ENCODE measurements at places on chromosomes 1 and 21.

DNA sequence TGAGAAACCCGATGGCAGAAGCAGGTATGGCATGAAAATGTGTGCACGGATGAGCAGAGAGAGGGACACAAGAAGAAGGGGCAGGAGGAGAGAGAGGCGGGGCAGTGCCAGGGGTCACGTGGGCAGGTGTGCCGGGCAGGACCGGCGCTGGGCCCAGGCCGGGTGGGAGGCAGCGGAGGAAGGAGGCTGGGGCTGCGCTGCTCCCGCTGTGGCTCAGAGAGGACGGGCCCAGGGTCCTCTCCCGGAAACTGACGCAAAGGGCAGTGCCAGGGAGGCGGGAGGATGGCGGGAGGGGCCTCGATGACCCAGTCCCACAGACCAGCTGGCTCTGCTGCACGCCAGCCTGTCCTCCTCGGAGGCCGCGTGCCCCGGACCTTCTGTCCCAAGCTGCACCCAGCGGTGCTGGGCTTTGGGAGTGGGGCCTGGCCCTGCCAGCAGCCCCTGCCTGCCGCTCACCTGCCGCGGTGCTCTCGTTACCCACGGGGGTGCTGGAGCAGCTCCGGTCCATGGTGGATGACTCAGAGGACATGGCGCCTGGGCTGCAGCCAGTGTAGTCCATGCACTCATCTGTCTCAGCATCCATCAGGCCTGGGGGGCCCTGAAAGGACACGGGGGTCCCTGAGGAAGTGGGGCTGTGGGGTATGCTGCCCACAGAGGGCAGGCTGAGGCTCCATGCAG lies 153.9 kb downstream of the CASZ1 start:
- DNase-seq: no peak

DNA sequence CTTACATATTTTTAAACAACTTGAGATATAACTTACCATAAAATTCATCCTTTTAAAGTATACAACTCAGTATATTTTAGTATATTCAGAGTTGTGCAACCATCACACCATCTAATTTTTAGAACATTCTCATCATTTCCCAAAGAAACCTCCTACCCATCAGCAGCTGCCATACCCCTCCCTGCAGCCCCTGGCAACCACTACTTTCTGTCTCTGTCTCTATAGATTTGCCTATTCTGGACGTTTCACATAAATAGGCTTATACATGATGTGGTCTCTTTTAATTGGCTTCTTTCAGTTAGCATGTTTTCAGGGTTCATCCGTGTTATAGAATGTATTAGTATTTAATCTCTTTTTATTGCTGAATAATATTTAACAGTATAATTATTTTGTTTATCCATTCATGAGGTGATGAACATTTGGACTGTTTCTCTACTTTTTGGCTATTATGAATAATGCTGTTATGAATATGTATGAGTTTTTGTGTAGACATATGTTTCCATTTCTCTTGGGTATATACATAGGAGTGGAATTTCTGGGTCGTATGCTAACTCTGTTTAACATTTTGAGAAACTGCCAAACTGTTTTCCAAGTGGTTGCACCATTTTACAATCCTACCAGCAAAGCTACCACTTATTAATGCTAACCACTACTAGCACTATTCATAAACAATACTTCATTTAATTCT lies 29.5 kb downstream of the WDR26 start:
- no peak for DNase-seq

DNA sequence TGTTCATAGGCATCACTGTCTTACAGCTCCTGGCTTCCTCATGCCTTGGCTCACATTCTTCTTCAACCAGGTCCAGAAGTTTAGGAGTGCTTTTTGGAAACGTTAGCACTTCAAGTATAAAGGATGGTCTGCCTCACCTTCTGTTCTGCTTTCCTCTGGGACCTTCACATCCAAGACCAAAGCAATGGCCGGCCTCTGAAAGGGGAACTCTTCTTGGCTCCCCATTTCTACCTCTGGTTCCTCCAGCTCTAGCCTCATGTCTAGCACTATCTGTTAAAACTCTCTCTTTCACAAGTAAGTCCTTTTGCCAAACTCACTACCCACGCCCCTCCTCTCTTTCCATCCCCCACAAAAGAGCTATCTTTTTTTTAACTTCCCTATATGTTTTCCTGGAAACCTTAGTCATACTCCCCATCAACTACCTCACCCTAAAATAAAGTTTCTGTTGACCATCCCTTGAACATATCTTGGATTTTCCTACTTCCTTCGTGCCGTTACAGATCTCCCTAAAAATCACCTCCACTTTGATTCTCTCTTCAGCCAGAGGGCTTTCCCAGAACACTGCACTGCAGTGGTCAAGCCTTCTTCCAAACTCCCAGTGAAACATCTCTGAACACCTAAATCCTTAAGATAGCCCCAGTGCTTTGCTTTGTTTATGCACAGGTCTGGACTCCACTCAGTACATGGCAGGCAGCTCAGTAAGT lies 7.9 kb downstream of the SORT1 start:
- no peak for DNase-seq

GRCh38 chr1:107829036-107829770 lies 135.8 kb downstream of the VAV3 start:
- no peak for DNase-seq

DNA sequence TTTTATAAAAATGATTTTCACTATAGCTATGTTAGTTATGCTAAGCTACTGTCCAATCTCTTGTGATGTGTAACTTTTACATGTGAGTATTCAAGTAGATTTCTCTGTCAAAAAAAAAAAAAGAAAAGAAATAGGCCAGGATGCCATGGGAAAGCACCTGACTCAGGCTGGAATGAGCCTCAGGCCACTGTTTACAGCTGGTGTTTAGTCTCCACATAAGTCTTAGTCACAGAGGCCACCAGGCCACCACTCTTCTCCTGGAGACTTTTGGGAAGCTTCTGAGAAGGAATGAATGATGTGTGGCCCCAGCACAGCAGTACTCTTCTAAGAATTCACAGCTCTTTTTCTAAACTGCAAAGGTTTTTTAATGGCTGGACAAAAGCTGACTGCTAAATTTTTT lies 48.9 kb downstream of the CHML start:
- DNase-seq: no peak

DNA sequence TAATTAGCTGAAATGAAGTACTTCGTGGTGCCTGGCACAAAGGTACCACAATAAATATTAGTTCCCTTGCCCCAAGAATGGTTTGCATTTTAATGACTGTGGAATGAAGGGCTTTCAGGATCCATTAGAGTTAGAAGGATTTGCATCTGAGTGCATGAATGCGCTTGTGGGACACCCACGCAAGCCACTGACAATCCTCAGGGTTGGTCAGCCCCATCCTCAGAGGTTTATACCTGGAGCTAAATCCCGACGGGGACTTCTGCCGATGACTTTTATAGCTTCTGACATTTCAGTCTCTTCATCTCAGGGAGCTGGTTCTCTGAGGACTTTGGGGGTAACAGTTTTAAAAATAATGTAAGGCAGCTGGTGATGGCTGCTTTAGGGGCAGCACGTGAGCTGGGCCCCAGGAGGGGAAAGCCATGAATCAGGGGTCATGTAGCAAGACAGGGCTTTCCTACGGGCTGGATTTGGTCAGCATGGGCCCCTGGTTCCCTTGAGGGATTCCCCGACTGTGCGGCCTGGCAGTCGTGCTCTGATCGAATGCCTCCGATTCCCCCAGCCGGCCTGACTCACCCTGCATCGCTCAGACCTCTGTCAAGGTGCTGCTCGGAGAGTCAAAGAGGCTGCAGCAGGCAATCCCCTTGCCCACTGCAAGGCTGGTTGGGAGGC lies 20.8 kb upstream of the IL10 start:
- no peak for DNase-seq

DNA sequence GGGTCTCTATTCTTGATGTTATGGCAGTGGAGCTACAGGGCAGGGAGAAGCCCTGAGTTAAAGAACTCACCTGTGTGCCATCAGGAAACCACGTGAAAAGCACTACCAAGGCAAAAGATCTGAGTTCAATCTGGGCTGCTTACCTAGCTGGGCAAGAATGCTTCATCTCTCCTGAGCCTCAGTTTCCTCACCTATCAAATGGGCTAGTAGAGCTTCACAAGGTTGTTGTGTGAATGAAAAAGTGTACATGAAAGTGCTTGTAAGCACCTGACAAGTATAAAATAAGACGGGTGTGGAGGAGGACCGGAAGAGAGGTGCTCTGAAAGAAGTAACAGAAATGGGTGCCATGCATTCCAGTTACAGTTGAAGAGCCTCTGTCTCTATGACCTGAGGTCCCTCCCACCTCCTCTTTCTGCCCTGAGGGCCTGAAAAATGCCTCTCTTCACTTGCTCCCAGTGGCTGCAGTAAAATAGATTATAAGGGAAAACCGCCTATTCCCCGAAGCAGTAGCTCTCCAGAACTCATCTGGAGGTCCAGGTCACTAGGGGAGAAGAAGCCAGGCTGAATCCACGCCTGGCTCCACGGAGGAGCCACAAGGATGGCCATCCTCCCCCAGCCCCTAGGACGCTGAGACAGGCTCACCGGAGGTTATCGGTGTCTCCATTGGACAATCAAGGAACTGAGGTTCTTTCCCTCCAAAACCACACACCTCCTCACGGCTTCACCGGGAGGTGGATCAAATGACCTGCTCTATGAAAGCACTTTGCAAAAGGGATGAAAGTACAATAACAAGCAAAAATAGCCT lies 1.4 kb downstream of the GPR161 start:
- no peak for DNase-seq

GRCh38 chr1:112975336-112975735 lies 19.3 kb upstream of the SLC16A1 start:
- DNase-seq: no peak

GRCh38 chr1:215267495-215267894 lies 185.0 kb downstream of the KCNK2 start:
- DNase-seq: no peak

DNA sequence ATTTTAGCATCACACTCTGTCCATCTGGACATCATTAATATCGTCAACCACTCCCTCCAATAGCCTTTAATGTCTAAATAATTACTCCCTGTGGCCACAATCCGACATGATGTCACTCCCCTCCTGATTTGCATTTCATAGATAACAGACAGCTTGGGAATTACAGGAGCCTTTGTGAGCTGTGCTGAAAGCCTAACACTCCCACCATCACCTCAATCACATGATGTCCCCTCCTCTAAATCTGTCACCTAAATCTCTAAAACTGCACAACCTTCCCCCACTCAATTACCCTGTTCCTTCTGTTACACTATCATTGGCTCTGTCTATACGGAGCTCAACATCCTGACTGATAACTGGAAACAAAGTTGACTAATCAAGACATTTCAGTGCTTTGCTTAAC lies 14.3 kb downstream of the NHLH2 start:
- DNase-seq: no peak

DNA sequence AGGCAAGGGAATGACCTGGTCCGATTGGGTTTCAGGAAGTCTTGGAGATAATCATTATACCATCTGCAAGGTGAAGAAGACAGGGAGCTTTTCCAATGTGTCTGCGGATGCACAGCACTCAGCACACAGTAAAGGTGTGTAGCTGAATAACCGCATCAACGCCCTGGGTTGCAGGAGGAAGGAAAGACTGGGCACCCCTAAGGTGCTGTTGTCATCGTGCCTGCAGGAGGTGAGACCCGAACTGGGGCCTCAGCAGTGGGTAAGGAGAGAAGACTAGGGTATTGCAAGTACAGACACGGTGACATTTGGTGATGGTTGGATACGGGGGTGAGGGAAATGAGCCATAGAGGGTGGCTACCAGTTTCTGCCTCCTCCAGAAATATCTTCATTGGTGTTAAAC lies 1.1 kb upstream of the TRIM62 start:
- no peak for DNase-seq

DNA sequence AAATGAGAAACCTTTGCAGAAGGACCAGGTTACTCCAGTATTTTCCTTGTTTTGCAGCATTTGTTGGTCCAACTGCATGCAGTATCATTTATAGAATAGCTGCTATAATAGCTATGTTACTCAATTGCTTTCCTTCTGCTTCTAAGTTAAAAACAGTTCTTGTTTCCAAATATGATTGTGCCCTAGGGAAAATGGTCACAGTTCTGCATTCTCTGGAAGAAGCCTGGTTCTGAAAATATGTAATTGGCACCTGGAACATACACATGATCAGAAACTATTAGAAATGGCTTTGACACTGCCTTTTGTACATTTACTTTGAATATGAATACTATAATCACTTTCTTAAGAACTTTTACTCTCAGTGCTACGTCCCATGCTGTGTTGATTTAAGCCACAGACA lies 33.6 kb downstream of the HENMT1 start:
- DNase-seq: no peak

- no peak for DNase-seq
These were observed 423.5 kb downstream of the CAMTA1 start for GRCh38 chr1:7208647-7209180.

DNA sequence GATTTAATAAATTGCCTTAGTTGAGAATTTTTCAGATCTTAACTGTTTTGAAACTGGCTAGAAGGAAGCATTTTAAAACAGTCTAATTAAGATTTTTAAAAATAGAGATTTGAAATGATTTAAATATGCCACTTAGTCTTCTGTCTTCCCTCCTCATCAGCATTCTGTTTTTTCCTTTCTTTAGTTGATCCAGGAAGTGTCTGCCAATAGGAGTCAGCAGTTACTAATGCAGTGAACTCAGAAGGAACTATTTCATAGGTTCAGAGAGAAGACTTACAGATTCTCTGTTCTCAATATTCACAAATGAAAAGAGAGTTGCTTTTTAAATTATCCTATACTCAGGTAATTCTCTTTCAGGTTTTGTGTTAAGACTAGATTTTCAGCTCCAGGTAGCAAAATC lies 84.5 kb downstream of the RPS6KC1 start:
- DNase-seq: no peak

DNA sequence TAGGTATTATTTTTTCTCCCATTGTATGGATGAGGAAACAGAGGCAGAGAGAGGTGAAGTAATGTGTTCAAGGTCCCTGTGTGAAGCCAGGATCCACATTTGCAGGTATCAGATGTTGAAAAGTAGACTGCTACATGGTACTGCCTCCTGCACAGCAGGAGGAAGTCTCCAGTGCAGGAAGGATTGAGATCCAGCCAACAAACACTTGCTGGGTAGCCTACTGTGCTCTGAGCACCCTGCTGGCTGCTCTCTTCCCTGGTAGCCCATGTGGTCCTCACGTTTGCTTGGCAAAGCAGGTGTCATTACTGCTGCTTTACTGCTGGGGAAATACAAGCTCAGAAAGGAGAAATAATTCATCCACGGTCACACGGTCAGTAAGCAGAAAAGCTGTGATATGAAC lies 21.3 kb upstream of the GRIK3 start:
- no peak for DNase-seq

- no peak for DNase-seq
These were observed 16.5 kb downstream of the NES start for GRCh38 chr1:156660752-156661112.

- no peak for DNase-seq
These were observed 17.3 kb upstream of the TSPEAR start for GRCh38 chr21:44728716-44729115.

- DNase-seq: no peak
These were observed 9.6 kb downstream of the PARS2 start for GRCh38 chr1:54754486-54755285.

DNA sequence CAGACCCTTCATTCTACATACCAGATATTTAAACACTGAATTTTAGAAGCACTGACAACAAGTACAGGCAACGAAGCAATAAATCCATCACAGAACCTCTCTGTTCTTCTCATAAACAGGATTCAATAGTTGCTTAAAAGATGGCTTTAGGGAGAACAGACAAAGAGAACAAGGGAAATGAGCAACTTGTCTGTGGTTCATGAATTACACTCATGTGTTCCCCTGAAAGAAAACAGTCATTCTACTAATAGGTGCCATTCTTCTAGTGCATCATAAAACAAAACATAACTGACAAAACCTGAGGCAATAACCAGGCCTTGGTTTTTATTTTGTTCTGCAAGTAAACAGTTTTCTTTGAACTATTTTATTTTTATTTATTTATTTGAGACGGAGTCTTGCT lies 6.8 kb downstream of the GNL2 start:
- DNase-seq: no peak
